Occipital lobe (tissue), 3 donors: ENCODE measurements at places on chromosomes 3 and 15.

DNA sequence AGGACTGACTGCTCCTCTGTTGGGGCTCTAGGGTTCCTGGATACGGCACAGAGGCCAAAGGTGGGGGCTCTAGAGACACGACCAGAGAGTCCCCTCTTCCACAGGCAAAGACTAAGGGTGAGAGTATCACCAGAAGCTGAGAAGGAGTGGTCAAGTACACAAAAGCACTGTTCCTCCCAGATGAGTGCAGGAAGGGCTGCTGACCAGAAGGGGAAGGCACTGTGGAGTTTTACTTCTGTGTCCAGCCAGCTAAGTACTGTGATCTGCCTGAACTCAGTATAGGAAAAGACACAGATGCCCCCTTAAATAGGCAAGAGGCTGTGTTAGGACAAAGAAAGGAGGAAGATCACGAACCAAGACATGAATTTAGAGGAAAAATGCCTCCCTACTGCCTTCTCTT, 11.7 kb downstream of the MRPS11 start:
- no peak for DNase-seq

DNA sequence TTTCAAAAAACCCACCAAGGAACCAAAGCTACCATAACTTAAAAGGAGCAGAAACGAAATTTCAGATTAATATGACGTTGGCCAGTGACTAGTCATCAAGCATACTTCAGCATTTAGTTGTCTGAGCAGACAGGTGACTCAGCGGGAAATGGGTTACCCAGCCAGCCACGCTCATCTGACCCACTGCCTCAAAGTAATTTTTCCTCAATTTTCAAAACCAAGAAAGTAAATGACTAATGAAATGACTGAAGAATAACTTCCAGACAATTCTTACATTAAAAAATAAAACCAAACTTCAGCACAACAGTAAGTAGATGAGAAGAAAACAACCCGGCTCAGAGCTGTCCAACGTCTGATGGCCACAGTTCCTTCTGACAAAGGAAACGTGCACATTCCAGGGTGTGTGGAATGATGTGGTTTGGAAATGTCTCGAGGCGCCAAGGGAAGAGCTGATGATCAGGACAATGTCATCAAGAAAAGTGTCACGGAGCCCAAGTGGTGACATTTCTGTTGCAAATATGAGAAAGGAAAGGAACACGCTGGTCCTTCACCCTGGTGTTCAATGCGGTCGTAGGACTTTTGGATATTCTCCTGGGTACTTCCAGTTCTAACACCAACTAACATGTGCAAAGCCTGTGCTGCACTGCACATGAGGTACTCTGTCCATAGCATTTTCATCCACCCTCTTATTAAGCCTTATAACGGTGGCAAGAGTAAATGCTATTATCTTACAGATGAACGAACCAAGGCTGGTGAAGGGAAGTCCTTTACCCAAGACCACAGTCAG, 79.1 kb downstream of the FOXP1 start:
- DNase-seq: no peak

DNA sequence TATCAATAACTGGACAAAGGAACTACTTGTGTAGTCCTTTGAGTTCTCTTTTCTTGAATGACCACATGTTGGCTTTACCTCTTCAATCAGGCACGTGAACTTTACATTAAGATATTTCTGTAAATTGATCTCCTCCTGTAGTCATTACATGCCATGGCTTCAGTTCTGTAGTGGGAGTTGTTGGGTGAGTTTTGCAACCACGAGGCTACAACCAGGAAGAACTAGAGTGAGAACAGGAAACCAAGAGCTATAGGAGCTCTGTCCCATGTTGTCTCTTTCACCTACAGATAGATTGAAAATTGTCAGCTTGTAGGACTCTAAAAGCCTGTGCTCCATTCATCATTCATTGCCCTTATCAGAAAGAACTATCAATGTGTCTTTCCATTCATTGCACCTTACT, 2.0 kb downstream of the RSRC1 start:
- DNase-seq: no peak

GRCh38 chr3:179872842-179873241, 163.9 kb downstream of the PEX5L start:
- DNase-seq: no peak

GRCh38 chr15:70810916-70811578, 42.9 kb downstream of the LARP6 start:
- no peak for DNase-seq

- DNase-seq: peak; percentile 3
Measured at GRCh38 chr15:50828610-50829206, 63.2 kb upstream of the SPPL2A start.

DNA sequence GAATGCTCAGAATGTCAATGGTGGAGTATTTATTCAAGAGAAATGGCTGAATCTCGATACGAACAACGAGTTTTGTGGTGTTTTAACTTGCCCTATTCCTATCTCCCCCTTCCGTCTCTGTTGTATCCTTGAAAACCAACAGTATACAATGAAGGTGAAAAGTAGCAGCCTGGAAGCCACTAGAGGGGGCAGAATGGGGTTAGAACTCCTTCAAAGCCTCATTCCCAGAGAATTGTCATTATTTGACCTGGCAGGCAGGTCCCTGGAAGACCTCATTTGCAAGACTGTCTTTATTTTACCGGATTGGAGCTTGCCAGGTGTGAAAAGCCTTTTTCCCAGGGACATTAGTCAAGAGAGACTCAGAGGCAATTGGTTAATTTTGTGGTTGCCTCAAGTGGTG, 139.4 kb downstream of the LRRC28 start:
- no peak for DNase-seq

DNA sequence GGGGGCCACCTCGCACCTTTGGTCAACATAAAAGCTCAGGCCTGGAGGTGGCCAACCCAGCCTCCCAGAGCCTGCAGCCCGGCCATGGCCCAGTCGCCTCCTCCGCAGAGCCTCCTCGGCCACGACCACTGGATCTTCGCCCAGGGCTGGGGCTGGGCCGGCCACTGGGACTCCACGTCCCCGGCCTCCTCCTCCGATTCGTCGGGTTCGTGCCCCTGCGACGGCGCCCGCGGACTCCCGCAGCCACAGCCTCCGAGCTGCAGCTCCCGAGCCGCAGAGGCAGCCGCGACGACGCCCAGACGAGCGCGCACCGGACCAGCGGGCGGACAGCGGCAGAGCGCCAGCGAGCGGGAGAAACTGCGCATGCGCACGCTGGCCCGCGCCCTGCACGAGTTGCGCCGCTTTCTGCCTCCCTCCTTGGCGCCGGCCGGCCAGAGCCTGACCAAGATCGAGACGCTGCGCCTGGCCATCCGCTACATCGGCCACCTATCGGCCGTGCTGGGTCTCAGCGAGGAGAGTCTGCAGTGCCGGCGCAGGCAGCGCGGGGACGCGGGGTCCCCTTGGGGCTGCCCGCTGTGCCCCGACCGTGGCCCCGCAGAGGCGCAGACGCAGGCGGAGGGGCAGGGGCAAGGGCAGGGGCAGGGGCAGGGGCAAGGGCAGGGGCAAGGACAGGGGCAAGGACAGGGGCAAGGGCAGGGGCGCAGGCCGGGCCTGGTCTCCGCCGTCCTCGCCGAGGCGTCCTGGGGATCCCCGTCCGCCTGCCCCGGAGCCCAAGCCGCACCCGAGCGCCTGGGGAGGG, at the start of gene MESP2:
Gene MESP2 (plus strand): TSS at position 59 of the 799 bp plus-strand sequence. CDS start 26 bp downstream, at position 85.
- peak; percentile 62 for DNase-seq

- no peak for DNase-seq
Measured at GRCh38 chr3:31957106-31957505, 24.0 kb downstream of the OSBPL10 start.

- no peak for DNase-seq
Measured at GRCh38 chr3:73605412-73605811, 19.3 kb downstream of the PDZRN3 start.

DNA sequence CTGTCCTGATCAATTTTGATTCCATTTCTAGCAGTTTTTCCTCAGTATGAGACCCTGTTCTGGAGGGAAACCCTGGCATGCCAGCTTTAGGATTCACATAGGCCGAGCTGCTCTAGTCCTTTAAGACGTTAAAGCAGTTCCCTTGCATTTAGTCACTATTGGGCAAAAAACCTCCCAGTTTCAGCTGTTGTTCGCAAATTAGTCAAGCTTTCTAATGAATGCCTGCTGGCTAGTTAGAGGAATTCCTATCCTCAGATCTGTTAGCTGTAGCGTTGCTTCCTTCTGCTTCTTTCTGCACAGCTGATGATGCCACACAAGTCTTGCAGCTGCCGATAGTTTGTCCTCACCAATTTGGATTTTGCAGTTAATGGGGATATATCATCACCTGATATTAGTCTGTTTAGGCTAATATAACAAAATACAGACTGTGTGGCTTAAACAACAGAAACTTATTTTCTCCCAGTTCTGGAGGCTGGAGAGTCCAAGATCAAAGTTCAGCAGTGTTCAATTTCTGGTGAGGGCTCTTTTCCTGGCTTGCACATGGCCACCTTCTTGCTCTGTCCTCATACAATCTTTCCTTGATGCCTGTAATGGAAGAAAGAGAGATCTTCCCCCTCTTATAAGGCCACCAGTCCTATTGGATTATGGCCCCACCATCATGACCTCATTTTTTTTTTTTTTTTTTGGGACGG, 7.5 kb upstream of the UBL7 start:
- no peak for DNase-seq

DNA sequence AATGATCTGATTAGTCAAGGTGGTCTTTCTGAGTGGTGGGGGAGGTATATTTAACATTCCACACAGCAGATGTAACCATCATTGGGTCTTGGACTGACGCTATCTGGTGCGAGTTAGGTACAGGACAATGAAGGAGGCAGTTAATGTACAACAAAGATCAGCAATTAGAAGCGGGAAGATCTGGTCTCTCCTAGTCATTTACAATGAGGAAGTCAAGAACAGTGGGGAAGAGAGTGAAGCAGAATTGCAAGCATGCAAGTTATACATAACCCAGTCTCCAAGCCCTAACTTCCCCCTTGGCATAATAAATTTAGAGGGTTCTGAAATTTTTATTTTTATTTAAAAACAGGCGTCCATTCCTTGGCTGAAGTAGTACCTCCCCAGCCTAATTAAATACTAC, 14.1 kb downstream of the GPD1L start:
- no peak for DNase-seq

GRCh38 chr3:55650011-55650410, 162.9 kb upstream of the WNT5A start:
- no peak for DNase-seq

- no peak for DNase-seq
Measured at GRCh38 chr3:128575777-128576176, 74.8 kb downstream of the RPN1 start.

DNA sequence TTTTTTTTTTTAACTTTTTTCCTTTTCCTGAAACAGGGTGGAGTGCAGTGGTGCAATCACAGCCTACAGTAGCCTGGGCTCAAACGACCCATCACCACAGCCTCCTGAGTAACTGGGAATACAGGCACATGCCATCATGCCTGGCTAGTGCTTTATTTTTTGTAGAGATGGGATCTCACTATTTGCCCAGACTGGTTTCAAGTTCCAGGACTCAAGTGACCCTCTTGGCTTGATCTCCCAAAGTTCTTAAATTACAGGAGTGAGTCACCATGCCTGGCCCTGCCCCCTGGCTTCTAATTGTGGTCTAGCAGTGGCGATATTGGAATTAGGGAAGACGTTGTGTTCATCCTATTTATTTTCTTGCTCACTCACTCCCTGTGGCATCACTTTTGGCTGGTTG, 1138.4 kb downstream of the SI start:
- DNase-seq: no peak

DNA sequence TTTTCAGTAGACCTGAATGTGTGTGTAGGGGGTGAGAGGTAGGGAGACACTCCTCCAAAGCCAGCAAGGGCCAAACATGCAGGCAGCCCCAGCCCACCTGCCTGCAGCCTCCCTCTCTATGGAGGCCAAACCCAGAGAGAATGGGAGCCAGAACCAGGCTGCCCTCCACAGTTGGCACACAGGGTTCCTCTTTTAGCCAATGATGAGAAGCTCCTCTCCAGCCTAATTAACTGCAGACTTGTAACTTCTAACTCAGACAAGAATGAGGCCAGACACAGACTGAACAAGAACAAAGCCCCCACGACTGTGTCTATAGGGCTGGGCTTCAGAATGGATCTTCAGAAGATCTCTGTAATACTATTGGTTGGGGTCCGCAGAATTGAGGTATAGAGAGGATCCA, 12.3 kb upstream of the TLE3 start:
- no peak for DNase-seq

DNA sequence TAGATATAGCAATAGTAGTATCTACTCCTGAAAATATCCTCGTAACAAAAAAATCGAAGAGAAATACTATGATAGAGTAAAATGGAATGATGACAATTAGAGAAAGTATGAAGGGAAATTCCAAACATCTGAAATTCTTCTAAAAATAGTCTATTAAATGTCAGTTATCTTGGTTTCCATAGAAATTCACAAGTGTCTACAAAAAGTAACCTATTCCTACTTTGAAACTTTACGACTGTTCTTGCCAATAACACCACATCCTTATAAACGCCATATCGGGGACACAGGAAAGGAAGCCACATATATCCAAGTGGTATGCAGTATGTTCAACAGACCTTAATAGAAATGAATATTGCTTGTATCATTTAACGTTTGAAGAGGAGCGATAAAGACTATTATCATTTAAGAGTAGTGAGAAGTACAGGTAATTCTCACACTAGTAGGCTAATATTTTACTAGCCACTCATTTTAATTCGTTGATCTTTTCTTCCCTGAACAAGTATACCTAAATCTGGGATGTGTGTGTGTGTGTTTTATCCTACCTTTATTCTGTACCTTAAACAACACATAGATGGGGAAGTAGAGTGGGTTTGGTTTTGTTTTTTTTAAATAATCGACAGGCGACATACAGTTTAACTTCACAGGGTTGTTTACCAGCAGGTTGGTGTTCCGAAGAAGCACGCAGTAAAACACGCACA, 1.2 kb downstream of the GPR176 start:
- DNase-seq: no peak

- DNase-seq: no peak
Measured at GRCh38 chr3:36648241-36649034, 115.9 kb downstream of the DCLK3 start.

- no peak for DNase-seq
Measured at GRCh38 chr3:33993631-33994030, 195.2 kb downstream of the PDCD6IP start.

DNA sequence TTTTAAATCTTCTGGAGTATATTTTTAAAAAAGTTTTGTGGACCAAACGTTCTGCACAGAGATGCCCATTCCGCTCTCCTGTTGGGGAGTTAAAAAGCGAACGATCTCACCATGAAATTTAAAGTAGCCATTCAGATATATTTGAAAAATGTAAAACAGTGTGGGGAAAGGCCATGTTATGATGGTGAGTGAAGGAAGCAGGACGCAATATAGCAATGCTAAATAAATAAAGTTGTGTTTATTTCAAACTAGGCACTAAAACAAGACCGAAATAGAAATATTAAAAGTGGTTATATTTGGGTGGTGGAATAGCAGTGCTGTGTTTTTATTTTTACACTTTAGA, 327 bp upstream of the CCDC13 start:
- no peak for DNase-seq

- no peak for DNase-seq
Measured at GRCh38 chr3:131735116-131735515, 232.3 kb upstream of the MRPL3 start.

DNA sequence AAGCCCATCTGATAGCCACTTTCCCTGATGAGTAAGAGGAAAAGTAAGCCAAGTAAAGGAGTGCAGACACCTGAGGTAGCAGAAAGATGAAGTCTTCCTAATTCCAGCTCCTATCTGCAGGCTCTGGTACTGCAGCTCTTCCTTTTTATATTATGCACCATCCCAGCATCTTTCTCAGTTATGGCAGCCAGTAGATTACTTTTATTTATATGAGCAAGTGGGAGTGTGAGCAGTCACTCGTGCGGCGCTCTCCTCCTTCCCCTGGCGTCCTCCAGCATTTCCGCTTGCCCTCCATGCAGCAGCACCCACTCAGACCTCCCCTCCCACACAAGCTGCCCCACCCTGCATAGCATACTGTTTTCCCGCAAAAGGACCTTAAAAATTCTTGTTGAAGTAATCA, 465.9 kb upstream of the DPPA4 start:
- DNase-seq: no peak

- no peak for DNase-seq
Measured at GRCh38 chr3:177300039-177300833, 103.0 kb upstream of the TBL1XR1 start.
